ENCODE measurements at places on chromosomes 13 and 19.

GRCh38 chr13:74230984-74231501 is 96.8 kb upstream of the KLF12 start:
- no peak for DNase-seq

DNA sequence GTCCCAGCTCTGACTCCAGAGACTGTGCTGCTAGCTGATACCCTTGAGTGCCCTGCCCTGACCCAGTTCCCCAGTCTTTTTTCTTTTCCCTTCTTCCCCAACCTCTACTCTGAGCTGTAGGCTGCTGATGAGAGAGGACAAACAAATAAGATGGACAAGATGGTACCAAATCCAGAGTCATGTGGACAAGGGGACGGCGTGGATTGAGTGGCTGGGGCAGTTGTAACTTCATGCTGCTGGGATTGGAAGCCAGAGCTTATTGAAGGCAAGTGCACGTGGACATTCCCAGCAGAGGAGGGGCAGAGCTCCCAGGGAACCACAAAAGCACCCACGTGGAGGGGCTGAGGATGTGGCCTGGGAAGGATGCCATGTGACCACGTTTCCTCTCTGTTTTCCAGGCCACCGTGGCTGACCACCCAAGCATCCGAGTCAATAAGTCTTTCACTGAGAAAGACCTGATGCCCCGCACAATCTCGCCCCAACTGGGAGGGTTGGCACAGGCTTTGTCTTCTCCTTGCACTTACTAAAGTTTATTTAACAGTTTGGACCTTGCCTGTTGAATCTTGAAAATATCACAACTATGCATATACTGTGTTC is 323.3 kb upstream of the ZNF507 start:
- no peak for DNase-seq

DNA sequence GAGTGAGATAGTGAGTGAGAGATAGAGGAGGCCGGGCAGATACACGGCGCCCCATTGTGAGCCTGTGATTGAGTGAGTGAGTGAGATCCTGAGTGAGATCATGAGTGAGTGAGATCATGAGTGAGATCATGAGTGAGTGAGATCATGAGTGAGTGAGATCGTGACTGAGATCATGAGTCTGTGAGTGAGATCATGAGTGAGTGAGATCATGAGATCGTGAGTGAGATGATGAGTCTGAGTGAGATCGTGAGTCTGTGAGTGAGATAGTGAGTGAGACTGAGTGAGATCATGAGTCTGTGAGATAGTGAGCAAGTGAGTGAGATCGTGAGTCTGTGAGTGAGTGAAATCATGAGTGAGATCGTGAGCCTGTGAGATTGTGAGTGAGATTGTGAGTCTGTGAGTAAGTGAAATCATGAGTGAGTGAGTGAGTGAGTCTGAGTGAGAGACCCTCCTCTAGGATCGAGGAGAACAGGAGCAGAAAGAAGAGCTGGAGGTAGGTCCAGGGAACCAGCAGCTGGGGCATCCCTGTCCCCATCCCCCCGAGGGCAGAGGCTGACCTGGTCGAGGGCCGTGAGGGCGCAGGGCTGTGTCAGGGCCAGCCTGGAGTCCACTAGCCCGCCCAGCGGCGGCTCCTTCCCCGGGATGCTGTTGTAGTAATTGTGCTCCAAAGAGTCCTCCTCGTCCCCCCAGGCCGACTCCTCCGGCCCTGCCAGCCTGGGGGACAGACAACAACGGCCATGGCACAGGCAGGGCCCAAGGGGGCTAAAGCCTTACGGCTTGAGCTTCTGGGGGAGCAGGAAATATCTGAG is 25.4 kb upstream of the C2CD4C start:
- DNase-seq: no peak

DNA sequence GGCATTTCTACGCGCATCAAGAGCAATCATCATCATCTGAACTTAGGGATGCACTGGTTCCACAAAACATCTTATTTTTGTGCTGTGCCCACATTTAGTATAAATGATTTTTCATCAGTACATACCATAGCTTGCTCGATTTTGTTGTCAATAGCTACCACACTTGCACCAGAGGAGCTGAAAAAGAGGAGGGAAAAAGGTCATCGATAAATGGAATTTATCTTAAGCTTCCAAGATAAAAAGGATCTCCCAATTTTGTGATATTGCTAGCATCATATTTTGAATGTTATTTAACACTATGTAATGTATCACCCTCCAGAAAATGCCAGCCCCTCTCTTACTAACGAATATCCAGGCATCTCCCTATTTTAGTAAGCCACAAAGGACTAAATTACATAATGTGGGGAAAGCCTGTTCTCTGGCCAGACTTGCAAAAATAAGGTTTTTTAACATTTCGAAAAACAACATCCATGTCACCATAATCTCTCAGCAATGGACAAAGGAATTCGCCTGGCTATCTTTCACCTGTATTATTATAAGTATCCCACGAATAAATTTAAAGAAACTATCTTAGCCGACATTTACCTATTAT is 62.4 kb downstream of the SERP2 start:
- DNase-seq: no peak

DNA sequence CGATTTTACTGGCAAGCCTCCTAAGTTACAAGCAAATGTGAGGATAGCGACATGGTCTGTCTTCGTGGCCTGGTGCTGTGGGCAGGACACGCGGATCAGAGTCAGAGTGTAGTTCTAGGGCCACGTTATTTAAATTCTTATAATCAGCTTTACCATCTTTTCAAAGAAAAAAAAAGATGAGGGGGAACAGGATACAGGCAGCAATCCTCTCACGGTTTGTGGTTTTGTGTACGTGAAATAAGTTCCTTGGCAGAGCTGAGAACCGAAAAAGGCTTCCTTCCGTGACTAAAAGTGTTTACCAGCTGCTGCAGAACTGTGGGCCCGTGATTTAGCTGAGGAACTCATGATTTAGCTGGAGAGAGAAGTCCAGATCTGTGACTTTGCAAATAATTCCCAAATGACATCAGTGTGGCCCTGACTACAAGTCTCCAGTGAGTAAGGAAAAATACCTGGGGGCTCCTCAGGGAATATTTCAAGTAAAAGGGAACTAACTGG is 27.2 kb downstream of the RCBTB2 start:
- DNase-seq: no peak

DNA sequence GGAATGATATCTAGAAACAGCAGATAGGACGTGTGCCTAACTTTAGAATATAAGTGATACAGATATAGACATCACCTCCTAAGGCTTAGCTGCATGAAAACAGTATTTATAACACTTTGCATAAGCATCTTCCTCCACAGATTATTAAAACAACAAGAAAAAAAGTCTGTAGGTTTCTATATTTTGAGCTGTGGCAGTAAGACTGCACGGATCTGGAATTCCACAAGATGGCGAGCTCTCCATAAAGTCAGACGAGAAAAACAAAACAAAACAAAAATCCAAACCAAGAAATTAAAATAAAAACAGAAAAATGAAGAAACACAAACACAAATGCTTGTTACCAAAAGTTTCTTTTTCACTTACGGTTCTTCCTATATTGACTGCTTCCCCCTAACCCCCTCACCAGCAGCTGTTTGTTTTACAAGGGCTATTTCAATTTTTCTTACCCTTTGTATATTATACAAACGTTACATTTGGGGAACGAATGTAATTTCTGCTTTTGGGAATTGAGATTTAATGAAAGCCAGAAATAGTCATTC is 285.8 kb downstream of the MYO16 start:
- no peak for DNase-seq

GRCh38 chr13:114071410-114071809 is 61.0 kb downstream of the RASA3 start:
- no peak for DNase-seq

- DNase-seq: no peak
These were observed 123.0 kb downstream of the KDM4B start for GRCh38 chr19:5091684-5092480.

DNA sequence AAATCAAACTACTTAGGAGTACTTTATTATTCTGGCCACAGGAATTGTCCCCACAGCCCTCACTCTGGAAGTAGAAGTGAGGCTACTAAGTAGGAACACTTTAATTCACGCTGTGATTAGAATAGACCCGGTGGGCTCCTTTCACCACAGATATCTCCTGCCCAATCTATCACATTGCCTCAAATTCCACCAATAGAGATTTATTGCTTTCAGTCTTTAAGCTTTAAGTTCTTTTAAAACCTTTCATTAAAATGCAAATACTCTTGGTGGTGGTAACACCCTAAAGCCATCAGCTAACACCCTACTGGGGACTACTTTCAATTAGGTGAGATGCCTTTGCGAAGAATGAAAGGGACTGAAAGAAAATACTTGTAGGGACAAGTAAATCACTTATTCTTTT is 181.9 kb downstream of the DACH1 start:
- DNase-seq: no peak

DNA sequence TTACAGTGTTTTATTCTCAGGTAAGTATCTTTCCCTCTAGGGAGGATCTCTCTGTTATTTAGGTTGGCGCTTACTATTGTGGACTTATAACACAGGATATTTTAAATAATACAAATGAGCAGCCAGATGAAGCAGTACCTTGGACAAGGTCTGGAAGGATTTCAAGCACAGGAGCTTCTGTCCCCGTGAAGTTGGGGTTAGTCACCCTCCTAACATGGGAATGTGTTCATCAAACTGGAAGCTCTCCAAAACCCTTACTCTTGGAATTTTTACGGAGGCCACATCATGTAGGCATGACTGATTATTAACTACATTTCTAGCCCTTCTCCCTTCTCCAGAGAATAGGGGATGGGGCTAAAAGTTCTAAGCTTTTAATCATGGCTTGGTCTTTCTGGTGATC is 38.3 kb upstream of the SPRY2 start:
- DNase-seq: peak; percentile 37

DNA sequence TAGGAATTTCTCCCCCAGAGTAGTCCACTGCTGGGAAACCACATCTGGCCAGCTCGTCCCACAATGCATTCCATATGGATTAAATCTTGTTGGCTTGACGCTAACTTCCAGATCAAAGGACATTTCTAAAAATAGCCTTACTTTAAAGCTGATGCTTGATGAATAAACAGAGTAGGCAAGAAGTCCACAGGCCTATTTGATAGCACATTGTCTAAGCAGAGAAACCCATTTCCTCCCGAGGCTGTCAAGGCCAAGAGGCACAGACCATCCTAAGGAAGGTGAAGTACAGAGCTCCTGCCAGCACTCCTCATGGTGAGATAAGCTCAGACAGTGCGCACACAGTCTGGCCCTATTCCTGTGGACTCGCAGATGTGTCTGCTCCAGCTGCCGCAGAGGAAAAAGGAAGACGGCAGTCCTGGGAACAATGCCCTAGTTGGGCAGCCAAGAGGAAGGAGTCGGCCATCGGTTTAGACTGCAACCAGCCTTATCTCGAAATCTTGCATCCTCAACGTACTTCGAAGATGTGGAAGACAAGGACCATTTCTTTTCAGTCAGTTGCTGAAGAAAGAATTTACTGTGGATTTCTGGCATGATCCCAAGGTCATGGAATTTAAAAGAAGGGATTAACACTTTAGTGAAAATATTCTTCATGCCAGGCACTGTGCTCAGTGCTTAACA is 156.8 kb downstream of the RGCC start:
- DNase-seq: peak; percentile 92

- DNase-seq: no peak
These were observed at the start of gene KCNK6 for GRCh38 chr19:38319421-38320258. KCNK6 (plus strand) TSS chr19:38319845; CDS start chr19:38319951, 106 bp downstream.

DNA sequence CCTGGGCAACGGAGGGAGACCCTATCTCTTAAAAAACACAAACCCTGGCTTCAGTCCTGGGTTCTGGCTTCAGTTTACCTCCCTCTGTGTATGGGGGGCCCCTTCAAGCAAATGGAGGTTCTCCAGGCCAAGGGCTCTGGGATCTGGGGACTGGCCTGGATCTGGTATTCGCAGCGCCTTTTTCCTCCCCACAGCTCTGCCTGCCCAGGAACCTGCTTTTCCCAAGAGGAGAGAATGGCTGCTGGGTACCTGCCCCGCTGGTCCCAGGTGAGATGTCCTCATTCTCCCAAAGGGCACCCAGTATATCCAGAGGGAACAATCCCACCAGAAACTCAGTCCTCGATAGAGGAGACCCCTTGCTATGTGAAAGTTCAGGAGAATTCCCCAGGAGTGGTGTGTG is 3.2 kb downstream of the ZNF554 start:
- DNase-seq: no peak

GRCh38 chr13:20191311-20192157 is 1.2 kb downstream of the GJB2 start:
- no peak for DNase-seq

GRCh38 chr13:113791761-113792160 is 32.7 kb downstream of the TMEM255B start:
- DNase-seq: no peak

DNA sequence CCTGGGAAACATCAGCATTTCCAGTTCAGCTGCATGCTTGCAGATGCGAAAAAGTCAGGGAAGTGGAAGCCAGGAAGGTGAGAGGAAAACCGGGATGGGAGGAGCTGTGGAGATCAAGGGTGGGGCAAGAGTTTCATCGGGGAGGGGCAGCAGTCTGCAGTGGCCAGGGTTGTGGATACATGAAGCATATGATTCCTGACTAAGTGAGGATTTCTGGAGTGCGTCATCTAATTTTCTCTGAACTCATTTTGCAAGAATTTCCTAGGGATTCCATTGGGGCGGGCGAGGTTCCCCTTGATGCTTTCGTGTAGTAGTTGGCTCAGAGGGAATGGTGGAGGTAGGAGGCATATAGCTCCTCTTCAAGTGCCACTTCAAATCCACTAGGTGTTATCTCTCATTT is 344.1 kb upstream of the TMTC4 start:
- DNase-seq: peak; percentile 47

- DNase-seq: no peak
These were observed 1096.8 kb upstream of the PCDH20 start for GRCh38 chr13:62512194-62513141.

DNA sequence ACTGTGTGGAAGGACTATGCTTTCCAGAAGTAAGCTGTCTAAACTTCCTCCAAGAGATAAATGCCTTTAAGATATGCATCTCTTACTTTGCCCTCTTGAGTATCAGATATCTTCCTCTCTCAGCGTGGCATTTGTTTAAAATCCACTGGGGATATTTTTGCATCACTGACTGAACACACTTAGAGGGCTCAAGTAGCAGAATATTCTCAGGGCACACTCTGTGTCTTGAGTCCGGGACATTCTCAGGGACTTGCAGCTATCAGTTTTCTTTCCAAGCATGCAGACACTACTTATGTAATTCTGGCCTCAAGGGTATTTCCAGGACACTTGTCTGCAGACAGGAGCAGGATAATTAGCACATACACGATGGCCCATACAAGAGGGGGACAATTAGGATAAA is 84.7 kb downstream of the ERCC5 start:
- no peak for DNase-seq

All from non-pigmented ciliary epithelial cell (primary cell).